Germinal center (tissue), 1 donor: ENCODE measurements at places on chromosomes 1 and 21.

GRCh38 chr1:192904438-192904895 is 95.6 kb downstream of the RGS2 start:
- DNase-seq = no peak

GRCh38 chr1:192967901-192968300 is 91.3 kb downstream of the UCHL5 start:
- DNase-seq = no peak

DNA sequence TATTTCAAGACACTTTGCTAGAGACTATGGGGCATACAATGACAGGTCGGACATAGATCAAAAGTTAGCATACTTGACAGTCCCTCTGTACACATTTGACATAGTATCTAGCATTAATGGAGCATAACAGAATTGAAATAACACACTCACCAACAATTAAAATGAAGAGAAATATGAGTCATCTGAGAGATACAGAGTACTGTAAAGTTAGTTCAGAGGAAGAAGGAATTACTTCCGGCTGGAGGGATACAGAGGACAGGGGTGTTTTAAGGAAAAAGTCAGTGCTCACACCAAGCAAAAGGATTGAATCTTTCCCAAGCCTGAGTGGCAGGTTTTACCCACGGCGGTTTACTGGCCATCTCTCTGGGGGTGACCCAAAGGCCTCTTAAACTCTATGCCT is 2.4 kb downstream of the ZMYND12 start:
- no peak for DNase-seq

GRCh38 chr1:85340427-85340826 is 64.0 kb upstream of the BCL10 start:
- no peak for DNase-seq

DNA sequence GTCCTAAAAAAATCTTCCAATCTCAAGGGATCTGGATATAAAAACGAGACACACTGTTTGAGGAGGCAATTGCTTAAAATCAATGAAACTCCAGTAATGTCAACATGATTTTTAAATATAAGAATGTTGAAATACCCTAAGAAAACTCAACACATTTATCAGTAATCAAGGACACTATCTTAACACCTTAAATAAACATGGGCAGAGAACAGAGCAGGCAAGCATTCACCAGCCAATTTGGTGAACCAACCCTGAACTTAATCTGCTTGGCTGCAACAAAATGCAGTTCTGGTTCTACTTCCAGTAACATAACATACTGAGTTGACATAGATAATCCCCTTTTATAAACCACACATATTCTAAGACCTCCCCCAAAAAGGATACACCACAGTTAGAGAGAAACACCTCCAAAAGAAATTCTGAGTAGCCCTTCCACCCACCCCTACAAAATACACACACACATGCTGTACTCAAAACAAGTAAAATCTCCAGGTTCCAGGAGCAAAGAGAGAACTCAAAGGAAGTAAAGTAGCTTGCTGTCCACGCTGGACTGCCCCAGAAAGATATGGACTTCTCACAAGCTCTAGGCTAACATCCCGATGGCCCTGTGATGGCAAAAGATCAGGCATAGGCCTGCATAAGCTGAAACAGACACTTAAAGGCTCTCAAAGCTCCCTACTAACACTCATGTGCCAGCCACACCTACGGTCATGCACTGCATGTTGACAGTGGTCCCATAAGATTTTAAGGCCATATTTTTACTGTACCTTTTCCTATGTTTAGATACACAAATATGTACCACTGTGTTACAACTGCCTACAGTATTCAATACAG is 30.5 kb downstream of the TP53BP2 start:
- no peak for DNase-seq

GRCh38 chr1:68173283-68173935 is 58.9 kb downstream of the WLS start:
- DNase-seq = no peak

- DNase-seq = peak; percentile 62
Observed at GRCh38 chr1:40699787-40700186, 8.3 kb downstream of the NFYC start.
